SJSA1 (cell line): ENCODE measurements at places on chromosomes 5 and 9.
A peak's percentile ranks its signal among the peaks of the same experiment; 100 is the strongest.

DNA sequence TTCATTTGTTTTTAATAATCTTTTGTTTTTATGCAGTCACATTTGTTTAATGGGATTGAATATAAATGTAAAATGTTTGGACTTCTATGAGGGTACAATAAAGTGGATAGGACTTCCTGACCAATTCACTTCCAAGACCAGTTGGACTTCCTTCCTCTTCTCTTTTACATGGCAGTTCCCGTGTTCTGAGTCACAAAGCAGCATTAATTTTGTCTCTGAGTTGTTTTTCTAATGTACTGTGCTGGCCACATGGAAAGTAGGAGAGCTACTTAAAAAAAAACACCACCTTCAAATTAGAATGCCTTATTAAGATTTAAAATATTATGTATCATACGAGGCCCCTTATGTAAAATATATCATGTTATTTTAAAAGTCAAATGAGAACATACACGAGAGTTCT, 87.3 kb downstream of the CCDC171 start:
- no peak for DNase-seq

- peak; percentile 35 for DNase-seq
Observed at GRCh38 chr5:146860213-146860893, 18.2 kb downstream of the PPP2R2B start.

DNA sequence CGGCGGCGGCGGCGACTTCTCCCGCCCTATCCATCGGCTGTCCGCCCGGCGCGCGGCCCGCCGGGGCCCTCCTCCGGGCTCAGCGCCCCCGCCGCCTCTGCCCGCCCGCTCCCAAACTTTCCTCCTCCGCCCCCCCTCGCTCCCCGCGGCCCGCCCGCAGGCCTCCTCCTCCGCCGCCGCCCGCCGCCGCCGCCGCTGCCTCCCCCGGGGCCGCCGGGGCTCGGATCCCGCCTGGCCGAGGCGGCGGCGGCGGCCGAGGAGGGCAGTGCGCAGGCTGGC, 460 bp upstream of the PBX3 start:
- no peak for DNase-seq

- no peak for DNase-seq
Observed at GRCh38 chr5:176379881-176380280, 8.5 kb downstream of the NOP16 start.

DNA sequence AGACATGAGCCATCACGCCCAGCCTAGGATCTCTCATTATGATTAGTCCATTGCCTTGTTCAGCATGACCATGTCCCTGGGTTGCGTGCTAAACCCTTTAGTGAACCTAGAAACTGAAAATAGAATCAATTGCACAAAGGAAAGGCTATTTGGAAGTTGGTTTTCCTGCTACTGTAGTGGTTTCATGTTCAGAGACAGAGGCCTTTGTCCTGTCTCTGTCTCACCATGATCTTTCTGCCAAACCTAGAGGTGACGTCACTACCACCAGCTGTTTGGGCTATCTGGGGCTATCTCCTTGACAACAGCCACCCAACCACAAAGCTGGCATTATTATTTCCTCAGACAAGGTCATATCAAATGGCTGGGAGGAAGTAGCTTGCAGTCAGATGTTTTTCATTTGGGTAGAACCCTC, 4.0 kb upstream of the CDK5RAP2 start:
- DNase-seq, result peak; percentile 70

DNA sequence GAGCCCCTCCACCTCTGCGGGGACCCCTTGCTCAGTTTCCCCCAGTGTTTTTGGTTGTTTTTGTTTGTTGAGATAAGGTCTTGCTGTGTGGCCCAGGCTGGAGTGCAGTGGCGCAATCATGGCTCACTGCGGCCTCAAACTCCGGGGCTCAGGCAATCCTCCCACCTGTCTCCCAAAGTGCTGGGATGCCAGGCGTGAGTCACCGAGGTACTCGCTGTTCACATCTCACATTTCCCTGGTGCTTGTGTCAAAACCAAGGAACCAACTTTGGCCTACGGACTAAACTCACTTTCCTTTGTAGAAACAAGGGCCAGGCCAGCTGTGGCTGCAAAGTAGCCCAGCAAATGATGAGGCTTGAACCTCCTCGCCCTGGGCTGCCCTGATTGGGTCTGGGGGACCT, 9.7 kb upstream of the AJM1 start:
- DNase-seq, result no peak

- DNase-seq, result no peak
Observed at GRCh38 chr5:7779019-7780005, 71.6 kb downstream of the CFAP90 start.

DNA sequence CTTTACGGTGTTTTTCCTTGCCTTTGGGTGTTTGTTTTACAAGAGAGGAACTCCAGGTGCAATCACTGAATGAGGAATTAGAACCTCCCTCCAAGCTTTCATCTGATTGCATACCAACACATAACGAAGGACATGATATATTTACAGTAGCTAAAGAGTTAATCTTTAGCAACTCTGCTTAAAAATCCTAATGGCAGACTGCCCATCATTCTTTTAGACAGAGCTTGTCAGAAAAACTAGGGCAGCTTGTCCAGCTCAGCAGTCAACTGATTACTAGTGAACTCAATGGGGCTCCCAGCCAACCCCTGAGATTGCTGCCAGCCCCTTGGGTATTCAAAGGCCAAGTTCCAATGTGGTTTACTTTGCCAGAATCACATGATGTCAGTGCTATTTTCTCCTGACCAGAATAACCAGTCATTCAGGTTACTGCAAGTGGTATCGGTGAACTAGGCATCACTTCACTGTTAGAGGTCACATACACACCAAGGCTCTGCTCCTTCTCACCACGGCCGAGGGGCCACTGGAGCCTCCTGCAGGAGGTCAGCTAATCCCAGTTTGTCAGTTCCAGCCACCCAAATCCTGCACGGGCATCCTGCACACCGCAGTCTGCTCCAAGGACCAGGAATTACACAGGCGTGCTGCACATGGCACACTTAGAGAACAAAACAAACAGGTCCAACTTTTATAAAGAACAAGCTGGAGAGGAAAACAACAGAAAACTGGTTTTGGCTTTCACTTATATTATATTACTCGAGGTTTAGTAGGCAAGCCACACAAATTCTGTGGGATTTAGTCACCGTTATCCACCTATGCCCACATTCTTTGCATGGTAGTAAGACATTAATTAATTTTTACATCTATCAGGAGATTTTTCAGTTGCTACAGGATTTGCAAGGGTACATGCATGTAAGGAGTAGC, 62.5 kb downstream of the NFIB start:
- peak; percentile 42 for DNase-seq

GRCh38 chr9:115170358-115171073, 52.6 kb upstream of the TNC start:
- peak; percentile 46 for DNase-seq

DNA sequence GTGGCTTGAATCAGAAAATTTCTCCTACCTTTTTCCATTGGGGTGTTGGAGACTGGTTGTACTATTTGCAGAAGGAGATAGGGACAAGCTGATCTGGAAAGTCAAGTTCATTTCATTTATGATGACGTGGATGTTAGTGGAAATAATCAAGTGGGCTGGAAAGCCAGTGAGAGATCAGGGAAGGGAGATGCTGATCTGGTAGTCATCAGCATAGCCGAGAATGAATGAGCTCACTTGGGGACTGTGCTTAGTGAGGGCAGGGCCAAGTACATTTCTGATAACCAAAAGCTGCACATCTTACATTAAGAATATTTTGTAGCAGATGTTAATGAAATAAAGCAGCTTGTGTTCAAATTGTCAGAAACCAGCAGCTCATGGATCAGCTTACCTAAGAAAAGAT, 12.1 kb downstream of the MAN2A1 start:
- no peak for DNase-seq

DNA sequence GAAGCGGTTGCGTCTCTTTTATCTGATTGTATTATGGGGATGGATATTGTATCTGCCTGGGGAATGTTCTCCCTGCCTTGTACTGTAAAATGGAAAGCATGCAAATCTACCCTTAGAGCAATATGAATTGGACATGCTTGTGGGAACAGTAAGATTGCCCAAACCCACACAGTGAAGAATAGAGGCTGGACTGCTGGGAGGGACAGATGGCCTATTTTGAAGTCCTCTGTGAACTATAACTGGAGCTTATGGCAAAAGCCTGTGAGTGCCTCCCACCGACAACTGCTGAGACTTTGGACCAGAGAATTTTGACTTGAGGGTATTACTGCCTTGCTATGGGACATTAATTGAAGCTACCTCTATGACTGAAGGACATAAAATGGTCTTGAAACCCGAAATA, 168.9 kb downstream of the ERCC6L2 start:
- no peak for DNase-seq

DNA sequence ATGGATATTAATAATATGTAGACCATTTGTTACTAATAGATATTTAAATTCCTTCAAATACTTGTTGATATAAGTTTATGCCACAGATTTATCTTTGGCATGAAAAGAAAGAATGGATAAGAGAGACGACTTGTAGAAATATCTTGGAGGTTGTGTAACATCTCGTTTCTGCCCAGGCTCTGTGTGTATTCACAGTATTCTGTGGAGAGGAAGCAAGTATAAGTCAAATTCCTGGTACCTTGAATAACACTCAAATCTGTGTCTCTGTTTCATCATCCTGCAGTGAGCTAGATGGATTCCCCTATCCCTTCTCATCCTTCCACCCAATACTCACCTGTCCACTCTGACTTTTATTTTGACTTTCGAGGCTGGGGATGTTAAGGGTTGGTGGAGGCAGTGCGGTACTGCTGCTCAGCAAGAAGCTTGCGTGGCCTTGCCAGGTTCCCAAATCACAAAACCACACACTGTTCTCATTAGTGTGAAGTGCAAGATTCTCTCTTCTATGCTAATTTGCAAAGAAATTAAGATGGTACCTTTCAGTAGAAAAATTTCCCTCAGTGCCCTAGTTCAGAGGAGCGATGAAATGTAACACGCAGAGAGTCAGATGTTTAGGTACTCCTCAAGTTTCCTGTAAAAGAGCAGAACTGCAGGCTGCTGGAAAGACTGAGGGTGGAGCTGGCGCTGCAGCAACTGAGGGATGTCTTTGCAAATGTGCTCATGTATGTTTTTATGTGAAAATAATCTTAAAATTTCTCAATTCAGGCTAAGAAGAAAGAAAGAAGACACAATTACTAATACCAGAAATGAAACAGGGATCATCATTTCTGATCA, 42.6 kb upstream of the ANKRD18A start:
- DNase-seq, result no peak

DNA sequence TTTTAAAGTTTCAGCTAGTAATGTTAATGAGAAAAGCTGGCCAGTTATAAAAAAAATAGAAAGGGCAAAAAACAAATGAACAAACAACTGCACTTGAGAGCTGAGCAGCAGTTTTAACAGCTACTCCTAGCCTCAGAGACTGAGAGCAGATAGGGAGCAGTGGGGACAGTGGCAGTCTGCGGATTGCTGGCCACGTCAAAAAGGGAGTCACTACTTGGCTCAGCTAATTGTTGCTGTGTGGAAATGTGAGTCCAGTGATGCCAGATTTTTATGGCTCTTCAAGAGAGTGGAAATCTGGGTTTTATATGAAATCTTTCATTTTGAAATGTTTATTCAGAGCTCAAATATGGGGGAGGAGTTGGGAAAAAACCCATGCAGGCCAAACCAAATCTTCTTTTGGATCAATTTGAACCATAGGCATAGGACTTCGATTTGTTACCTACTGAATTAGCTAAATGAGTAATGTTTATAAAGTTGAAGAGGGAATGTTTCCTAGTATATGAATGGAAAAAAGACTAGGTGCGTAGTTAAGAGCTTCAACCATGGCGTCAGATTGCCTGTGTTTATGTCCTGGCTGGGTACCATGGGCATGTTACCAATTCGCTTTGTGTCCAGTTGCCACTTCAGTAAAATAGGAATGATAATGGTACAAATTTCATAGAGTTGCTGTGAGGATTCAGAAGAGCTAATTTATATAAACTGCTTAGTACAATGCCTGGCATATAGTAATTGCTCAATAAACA, 102.1 kb downstream of the PAM start:
- no peak for DNase-seq

- no peak for DNase-seq
Observed at GRCh38 chr9:34999576-34999975, 10.0 kb downstream of the DNAJB5 start.

DNA sequence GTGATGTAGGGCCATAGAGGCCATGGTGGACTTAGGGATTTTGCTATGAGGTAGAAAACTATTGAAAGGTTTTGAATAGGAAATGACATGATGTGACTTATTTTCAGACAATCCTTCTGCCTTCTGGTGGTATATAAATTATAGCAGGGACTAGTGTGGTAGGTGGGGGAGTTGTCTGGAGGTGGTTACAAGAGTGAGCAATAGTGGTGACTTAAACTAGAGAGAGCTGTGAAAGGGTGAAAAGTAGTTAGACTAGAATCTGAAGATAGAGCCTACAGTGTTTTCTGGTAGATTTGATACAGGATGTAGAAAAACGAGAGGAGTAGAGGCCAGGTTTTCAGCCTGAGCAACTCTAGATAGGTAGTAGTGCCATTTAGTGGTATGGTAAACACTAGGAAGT, 32.3 kb downstream of the NAA35 start:
- DNase-seq, result no peak

GRCh38 chr5:15968993-15969392, 210.6 kb downstream of the MARCHF11 start:
- DNase-seq, result no peak

DNA sequence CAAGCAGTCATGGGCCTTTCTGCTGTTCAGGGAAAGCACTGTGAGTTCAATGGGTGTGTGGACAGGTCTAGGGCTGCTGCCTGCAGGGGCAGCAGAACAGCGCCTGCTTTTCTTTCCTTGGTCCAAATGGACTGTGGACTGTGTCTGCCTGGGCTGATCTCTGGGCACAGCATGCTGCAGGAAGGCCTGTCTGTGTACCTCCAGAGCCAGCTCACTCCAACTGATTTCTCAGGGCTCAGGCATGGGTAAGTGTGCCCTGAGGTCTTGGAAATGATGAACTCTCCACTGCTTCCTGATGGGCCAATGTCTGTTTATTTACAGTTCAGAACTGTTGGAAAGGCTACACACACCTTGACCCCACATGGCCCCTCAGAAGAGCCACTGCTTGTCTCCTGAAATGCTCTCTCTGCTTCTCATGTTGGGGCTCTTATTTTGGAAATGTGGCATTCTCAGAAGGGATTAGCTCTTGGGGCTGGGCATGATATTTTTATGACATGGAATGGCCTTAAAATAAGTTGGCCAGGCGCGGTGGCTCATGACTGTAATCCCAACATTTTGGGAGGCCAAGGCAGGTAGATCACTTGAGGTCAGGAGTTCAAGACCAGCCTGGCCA, 27.0 kb downstream of the SLC22A4 start:
- DNase-seq, result no peak

GRCh38 chr9:16458696-16459420, 411.6 kb downstream of the BNC2 start:
- DNase-seq, result no peak

- no peak for DNase-seq
Observed at GRCh38 chr5:86971034-86971571, 296.6 kb upstream of the RASA1 start.

DNA sequence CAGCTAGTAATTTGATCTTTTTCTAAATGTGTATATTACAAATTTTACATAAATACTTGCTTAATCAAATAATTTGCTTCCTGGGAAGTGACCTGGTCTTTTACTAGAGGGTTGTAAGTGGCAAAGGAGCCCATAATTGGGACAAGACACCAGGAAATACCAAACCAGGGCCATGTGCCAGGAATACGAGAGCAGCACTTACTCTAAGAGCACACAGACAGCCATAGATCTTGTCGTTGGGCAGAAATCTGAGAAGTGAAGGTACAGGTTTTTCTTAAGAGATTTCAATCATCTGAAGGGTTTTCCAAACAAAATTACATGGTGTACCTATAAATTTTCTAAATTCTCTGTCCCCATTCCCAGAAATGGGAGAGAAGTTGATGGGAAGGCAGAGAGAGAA, 179.3 kb downstream of the HINT1 start:
- DNase-seq, result no peak

GRCh38 chr5:146890066-146890465, 11.5 kb upstream of the PPP2R2B start:
- DNase-seq, result no peak

GRCh38 chr5:145104106-145104505, 731.0 kb downstream of the PRELID2 start:
- peak; percentile 15 for DNase-seq
